Pulmonary artery endothelial cell (primary cell): ENCODE measurements at places on chromosomes 16 and 17. TPM values are rescaled to one million over a fixed set of nuclear protein-coding genes. Genes with fewer than 3 reads are reported as not detected.

CAVIN1 gene
- 817 and 880 TPM in 2 replicates for total RNA-seq

OR3A3 gene
- total RNA-seq: not detected in 2 replicates

CHAD gene
- not detected in 2 replicates for total RNA-seq

TEX14 gene
- total RNA-seq: under 0.01 TPM in 2 replicates

ADAD2 gene
- not detected in 2 replicates for total RNA-seq
